ENCODE measurements at places on chromosomes 5 and 9.

GRCh38 chr5:153572411-153573145, 82.1 kb downstream of the GRIA1 start:
- no peak for DNase-seq

- no peak for DNase-seq
These were observed 111.3 kb downstream of the OLFM1 start for GRCh38 chr9:135198586-135199285.

DNA sequence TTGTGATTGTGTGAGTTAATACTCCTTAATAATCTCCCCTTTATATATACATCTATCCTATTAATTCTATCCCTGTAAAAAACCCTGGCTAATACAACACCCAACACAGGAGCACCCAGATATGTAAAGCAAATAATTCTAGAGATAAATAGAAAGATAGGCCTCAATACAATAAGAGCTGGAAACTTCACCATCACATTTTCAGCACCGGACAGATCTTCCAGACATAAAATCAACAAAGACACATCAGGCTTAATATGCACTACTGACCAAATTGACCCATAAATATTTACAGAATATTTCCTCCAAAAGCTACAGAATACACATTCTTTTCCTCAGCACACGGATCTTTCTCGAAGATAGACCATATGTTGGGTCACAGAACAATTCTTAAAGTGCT, 71.0 kb upstream of the ST8SIA4 start:
- no peak for DNase-seq

DNA sequence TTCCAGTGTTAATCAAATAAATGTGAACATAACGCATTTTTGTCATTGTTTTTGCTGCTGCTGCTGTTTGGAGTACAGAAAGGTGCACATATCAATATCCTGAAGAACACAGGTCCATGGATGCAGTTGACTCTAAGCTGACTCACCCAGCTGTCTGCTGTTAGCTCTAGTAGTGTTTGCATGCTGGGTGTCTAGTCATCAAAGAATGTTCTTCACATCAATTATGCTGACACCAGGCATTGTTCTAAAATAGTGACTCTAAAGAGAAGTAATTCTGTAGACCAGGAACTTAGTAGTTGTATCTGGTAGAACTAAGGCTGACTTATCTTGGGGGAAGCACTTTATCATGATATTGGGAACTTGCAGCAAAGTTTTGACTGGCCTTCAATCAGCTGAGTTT, 55.7 kb upstream of the DPYSL3 start:
- DNase-seq: no peak

DNA sequence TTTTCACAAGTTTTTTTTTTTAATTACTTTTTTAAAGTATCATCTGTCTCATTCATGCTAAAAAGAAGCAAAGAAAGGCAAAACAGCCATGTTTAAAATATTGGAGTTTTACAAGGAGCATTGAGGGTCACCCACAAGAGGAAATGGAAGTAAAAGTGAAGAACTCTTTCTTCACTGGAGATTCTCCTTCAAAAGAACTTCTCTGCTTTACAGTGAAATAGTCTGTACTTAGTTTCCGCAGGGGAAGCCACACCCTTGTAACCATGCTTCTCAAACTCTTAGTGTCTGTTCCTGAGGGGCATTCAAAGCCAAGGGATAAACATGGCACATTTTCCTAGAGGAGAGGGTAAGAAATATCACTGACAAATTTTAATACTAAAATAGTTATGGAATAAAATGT, 8.6 kb downstream of the C9orf72 start:
- DNase-seq: no peak

DNA sequence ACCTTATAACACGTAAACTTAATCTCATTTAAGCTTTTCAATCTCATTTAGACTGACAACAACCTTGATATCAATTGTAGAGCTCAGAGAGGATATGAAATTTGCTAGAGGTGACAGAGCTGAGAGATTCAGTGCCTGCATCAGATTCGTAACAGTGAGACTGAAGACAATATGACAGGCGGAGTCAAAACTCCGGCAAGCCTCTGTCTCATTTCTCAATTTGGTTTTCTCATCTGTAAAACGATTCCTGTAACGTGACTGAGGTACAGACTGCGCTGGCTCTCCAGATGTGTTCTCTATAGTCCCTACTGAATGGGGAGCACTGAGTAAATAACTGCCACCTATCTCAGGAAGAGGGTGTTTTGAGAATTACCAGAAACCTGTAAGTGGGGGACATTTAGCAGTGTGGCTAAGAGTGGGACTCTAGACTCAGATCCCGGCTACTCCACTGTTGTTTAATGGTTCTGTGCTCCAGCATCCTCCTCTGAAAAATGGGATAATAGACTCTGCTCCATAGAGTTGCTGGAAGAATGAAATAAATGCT, 3.0 kb upstream of the MCIDAS start:
- no peak for DNase-seq

DNA sequence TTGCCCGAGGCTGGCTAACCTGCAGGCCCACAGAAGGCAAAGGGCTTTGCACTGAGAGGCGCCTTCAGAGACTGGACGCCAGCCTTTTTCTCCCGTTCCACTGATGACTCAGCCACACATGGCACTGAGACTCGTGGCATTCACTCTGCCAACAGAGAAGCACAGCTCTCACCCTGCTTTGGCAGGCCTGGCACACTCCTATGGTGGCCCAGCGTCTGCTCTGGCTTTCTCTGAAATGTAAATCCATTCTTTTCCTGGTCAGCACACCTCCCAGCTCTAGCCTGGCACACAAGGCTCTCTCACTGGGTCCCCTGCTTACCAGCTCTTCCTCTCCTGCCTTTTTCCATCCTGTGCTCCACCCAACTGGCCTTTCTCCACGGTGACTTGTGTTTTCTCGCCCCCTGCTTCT, 5.9 kb upstream of the MELK start:
- peak; percentile 70 for DNase-seq
